NCI-H1694 (cell line): ENCODE measurements at places on chromosomes 12 and 14.

DNA sequence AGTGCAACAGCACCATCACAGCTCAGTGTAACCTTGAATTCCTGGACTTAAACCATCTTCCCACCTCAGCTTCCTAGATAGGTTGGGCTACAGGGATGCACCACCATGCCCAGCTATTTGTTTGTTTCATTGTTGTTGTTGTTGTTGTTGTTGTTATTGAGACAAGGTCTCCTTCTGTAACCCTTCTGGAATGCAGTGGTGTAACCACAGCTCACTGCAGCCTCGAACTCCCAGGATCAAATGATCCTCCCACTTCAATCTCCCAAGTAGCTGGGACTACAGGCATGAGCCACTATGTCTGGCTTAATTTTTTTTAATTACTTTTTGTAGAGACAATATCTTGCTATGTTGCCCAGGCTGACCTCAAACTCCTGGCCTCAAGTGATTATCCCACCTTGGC, 1.2 kb upstream of the NEMP1 start:
- no peak for DNase-seq

DNA sequence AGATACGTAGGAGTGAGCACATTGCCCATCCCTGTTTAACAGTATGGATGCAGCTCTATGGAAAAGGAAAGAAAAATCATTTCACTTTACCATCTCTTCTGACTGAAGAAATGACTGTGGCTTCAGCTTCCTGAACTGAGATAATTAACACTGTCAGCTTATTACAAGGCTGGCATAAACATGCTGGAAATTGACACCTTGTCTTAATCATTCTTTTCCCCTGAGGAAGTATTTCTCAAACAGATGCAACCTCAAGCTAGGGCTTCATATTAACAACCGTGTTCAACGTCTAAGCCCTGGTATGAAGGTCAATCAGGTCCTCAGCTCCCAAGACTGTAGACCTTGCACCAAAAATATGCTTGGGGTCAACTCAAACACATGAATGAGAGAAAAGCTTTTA, 25.0 kb downstream of the RERG start:
- DNase-seq: no peak

- DNase-seq: no peak
Observed at GRCh38 chr14:96109596-96110355, 70.6 kb downstream of the C14orf132 start.

GRCh38 chr12:102977945-102978706, 20.7 kb downstream of the ASCL1 start:
- DNase-seq: no peak

GRCh38 chr12:7555752-7556151, 52.2 kb upstream of the CD163 start:
- no peak for DNase-seq

DNA sequence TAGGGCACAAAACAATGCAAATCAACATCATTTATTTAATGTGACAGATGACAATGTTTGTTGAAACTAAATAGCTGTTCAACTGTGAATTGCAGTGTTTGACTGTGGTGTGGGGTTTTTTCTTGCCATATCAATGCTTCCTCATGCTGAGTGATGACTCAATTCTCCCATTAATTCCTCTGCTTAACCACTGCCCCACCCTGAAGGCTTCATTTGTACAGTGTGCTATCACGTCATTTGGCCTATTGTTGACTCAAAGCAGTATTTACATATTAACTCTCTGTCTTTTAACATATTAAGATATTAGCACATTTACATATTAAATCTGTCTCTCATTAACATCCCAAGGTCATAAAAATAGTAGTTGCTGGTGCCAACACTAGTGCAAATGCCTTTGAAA, 164.8 kb upstream of the NRXN3 start:
- no peak for DNase-seq

- no peak for DNase-seq
Observed at GRCh38 chr12:66742508-66743367, 63.9 kb upstream of the GRIP1 start.

DNA sequence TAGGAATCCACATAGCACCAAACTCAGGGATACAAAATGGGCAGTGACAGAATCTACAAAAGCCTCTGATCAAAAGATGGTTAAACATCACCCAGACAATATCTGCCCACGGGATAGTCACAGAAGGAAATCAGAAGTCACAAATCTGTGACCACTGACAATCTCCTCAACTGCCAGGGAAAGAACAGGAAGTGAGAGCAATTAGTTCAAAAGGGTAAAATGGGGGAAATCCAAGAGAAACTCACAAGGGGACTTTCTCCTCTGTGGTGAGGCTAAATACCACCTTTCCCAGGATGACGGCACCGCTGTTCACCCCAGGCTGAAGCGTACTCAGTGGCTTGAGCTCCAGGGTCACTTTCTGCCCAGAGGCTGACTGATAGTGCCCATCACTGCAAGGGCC, 10.7 kb downstream of the TTC5 start:
- no peak for DNase-seq
